Vagina (tissue), 2 donors: ENCODE measurements at places on chromosomes 7 and 10.
A peak's percentile ranks its signal among the peaks of the same experiment; 100 is the strongest.

DNA sequence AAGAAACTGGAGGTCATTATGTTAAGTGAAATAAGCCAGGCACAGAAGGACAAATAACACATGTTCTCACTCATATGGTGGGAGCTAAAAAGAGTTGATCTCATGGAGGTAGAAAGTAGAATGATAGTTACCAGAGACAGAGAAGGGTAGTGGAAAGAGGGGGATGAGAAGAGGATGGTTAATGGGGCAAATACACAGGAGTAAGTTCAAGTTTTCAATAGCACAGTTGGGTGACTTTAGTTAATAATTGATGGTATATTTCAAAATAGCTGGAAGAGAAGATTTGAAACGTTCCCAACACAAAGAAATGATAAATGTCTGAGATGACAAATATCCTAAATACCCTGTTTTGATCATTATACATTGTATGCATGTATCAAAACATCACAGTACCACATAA is 261.8 kb downstream of the THSD7A start:
- H3K4me3 ChIP-seq: no peak overlapping the region
- DNase-seq: no peak
- H3K36me3 ChIP-seq: no peaks in the 10 kb centered on the region
- no peak overlapping the region for H3K27ac ChIP-seq
- no peaks in the 10 kb centered on the region for H3K27me3 ChIP-seq
- no peaks in the 10 kb centered on the region for H3K4me1 ChIP-seq

GRCh38 chr10:78543749-78544362 is 510.2 kb downstream of the RPS24 start:
- H3K36me3 ChIP-seq: no peaks in the 10 kb centered on the region
- peak overlapping the region; percentile 68 for H3K27ac ChIP-seq
- no peaks in the 10 kb centered on the region for H3K27me3 ChIP-seq

DNA sequence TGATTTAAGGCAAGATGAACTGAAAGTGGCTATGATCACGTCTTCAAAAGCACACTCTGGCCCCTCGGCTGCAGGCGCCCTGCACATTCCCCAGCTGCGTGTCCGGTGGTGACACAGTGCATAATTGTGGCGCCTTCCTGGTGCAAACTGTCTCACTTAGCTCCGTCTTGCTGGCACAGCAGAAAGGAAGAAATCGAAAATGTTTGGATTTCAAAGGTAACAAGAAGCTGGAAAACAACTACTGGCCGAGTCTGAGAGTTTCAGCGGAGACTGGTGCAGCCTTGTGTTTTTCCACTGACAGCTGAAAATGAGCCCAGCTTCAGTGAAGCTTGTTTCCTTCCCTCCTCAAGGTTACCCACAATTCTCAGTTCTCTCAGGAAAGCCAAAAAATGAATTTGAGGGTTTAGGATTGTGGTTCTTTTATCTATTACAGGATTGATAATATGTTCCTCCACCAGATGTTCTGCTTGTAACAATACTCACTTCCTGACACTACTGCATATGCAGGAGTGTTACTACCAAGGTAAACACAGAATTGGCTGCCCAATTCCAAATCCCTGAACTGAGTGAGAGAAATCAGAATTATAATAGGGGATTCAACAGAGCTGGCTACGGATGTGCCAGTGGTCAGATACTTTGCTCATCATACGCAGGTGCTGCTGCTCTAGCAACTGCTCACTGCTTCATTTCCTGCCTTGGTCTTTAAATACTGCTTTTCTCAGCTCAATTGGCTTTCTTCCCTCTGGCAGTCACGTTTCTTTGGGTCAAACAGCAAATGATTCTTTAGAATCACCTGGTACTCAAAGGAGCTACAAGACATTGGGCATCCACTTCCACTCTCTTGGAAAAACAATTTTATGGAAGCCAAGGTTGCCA is 63.7 kb downstream of the TRUB1 start:
- no peak overlapping the region for H3K27ac ChIP-seq
- H3K4me1 ChIP-seq: no peaks in the 10 kb centered on the region
- H3K4me3 ChIP-seq: peak overlapping the region; percentile 3

- H3K27ac ChIP-seq: no peak overlapping the region
- H3K27me3 ChIP-seq: no peaks in the 10 kb centered on the region
- H3K36me3 ChIP-seq: no peaks in the 10 kb centered on the region
- no peaks in the 10 kb centered on the region for H3K4me1 ChIP-seq
Measured at GRCh38 chr7:55784151-55784550, 78.4 kb downstream of the SEPTIN14 start.

DNA sequence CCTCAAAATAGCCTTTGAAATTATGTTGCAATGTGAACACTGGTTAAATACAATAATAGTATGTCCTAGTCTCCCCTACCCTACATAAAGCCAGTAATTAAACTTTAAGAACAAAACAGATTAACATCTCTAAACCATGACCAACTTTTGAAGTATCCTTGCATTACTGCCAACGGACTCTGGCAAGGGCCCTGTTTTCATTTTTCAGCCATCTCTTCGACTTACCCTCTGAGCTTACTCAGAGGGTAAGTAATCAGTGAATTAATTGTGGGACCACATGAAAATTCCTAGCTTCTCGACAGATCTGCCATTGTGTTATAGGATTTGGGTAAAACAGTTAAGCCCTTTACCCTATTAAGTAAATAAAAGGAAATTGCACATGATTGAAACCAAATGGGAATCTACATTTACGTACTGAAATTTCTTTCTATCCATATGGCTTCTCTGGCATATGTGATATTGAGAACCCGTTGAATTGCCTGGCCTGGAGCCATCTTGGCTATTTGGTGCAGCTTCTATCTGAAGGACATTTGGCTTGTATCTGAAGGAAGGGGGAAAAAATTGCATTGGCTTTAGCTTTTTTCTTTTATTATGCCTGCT is 39.6 kb downstream of the DYNC1I1 start:
- no peak for DNase-seq
- H3K36me3 ChIP-seq: no peaks in the 10 kb centered on the region
- no peak overlapping the region for H3K4me3 ChIP-seq
- no peak overlapping the region for H3K27ac ChIP-seq
- H3K4me1 ChIP-seq: no peaks in the 10 kb centered on the region
- H3K27me3 ChIP-seq: no peaks in the 10 kb centered on the region

DNA sequence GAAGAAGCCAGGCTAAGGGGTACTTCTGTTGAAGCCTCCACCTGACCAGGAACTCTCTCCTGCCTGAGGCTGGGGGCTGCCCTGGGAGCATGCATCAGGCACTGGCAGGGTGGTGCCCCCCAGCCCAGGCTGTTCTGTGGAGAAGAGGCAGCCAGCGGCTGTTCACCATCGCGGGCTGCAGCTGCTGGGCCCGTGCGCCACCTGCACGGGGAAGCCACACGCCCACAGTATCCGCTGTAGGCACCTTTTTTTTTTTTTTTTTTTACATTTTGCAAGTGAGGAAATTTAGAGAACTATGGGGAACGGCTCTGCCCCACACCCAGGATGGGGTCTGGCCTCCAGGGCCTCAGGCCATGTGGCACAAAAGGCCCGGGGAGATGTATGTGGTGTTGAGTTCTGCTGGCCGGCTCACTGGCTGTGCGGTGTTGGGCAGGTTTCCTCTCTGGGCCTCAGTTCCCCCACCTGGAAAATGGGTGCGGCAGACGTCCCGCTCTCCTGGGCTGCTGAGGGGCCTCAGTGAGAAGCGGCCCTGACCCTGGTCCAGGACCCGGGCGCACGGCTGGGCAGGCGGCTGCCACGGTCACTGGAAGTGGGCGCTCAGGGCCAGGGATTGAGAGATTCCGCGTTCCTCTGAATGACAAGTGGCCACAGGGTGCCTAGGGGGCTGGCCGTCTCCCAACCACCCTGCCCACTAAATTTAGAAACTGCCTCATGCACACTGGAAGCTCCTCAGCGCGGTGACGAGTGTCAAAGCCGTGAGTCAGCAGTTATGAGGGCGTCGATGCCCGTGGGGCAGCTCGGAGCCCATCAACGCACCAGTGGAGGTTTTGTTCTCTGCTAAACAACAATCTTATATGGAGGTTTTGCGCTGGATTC is 8.8 kb upstream of the INTS1 start:
- DNase-seq: no peak
- H3K27me3 ChIP-seq: no peaks in the 10 kb centered on the region
- H3K27ac ChIP-seq: peak overlapping the region; percentile 81
- H3K4me3 ChIP-seq: no peak overlapping the region
- no peaks in the 10 kb centered on the region for H3K36me3 ChIP-seq

- no peaks in the 10 kb centered on the region for H3K36me3 ChIP-seq
- H3K27ac ChIP-seq: no peak overlapping the region
- no peaks in the 10 kb centered on the region for H3K4me1 ChIP-seq
Measured at GRCh38 chr7:51802718-51803117, 486.1 kb upstream of the COBL start.

GRCh38 chr7:107150375-107151073 is 18.3 kb upstream of the HBP1 start:
- H3K27me3 ChIP-seq: no peaks in the 10 kb centered on the region
- H3K4me1 ChIP-seq: peaks cover 7% of the 10 kb centered on the region
- H3K36me3 ChIP-seq: no peaks in the 10 kb centered on the region

DNA sequence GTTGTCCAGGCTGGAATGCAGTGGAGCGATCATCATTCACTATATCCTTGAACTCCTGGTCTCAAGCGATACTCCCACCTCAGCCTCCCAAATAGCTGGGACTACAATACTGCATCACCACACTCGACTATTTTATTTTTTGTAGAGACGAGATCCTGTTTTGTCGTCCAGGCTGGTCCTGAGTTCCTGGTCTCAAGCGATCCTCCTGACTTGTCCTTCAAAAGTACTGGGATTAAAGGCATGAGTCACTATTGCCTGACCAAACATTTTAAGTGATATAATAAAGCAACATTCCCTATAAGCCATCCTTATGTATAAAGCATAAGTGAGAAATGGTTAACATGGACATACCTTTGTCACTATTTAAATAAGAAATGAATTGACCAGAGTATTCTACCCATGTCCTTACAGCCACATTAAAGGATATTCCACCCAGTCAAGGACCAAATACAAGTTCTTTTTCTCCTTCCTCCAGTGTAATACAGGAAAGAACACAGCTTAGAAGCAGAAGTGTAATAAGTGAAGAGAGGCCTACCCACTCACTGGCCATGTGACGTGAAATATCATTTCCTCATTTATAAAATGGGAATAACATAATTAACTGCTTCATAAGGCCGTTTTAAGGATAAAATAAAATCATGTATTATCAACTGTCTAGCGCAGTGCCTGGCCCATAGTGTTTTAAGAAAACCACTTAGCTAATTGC is 82.0 kb downstream of the DOCK4 start:
- H3K4me1 ChIP-seq: no peaks in the 10 kb centered on the region
- H3K4me3 ChIP-seq: no peak overlapping the region
- H3K27ac ChIP-seq: no peak overlapping the region

DNA sequence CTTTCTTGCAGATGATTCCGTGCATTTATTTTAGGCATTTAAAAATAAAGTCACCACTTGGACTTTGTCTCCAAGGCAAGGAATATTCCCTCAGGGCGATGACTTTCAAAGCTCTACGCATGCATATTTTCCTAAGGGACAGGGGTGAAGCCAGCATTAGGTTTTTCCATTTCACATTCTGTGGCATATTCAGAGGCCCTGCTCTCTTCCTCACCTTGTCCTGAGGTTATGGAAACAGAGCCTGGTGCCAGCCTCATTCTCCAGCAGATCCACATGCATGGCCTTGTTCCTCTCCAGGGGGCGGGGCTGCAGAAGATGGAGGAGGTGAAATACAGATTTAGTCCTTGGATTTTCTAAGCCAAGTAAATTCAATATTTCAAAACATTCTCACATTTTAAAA is 11.6 kb upstream of the LYZL1 start:
- no peaks in the 10 kb centered on the region for H3K27me3 ChIP-seq
- no peaks in the 10 kb centered on the region for H3K4me1 ChIP-seq
- DNase-seq: no peak
- H3K27ac ChIP-seq: no peak overlapping the region
- H3K4me3 ChIP-seq: no peak overlapping the region

GRCh38 chr10:103451091-103451813 is 918 bp downstream of the CALHM2 start:
- H3K27me3 ChIP-seq: no peaks in the 10 kb centered on the region
- DNase-seq: peak; percentile 95
- H3K4me1 ChIP-seq: peaks cover 58% of the 10 kb centered on the region
- peak overlapping the region; percentile 89 for H3K27ac ChIP-seq
- peak overlapping the region; percentile 76 for H3K4me3 ChIP-seq
- peaks cover 32% of the 10 kb centered on the region for H3K36me3 ChIP-seq

- no peak overlapping the region for H3K27ac ChIP-seq
- H3K4me1 ChIP-seq: no peaks in the 10 kb centered on the region
- H3K36me3 ChIP-seq: no peaks in the 10 kb centered on the region
- H3K4me3 ChIP-seq: no peak overlapping the region
Measured at GRCh38 chr10:69074532-69074931, 13.4 kb upstream of the SRGN start.

DNA sequence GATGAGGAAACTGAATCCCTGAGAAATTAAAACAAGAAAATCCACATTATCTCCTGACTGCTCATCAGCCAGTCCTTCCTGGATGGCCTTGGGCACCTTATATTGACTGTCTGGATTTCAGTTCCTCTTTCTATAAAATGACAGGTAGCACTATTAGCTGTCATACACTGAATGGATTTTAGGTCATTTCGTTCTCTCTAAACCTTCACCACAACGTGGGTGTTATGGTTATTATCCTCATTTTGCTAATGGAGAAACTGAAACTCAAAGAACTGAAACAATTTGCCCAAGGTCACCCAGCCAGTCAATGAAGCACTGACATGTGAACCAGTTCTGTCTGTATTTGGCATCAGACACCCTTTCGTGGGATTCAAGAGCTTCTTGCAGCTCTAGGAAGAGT is 193.8 kb downstream of the CYP26A1 start:
- no peak for DNase-seq
- no peaks in the 10 kb centered on the region for H3K27me3 ChIP-seq
- no peaks in the 10 kb centered on the region for H3K4me1 ChIP-seq

- H3K27me3 ChIP-seq: no peaks in the 10 kb centered on the region
- no peak for DNase-seq
- H3K4me1 ChIP-seq: no peaks in the 10 kb centered on the region
- H3K27ac ChIP-seq: no peak overlapping the region
- no peaks in the 10 kb centered on the region for H3K36me3 ChIP-seq
Measured at GRCh38 chr7:67659091-67659490, 662.5 kb downstream of the TYW1 start.

DNA sequence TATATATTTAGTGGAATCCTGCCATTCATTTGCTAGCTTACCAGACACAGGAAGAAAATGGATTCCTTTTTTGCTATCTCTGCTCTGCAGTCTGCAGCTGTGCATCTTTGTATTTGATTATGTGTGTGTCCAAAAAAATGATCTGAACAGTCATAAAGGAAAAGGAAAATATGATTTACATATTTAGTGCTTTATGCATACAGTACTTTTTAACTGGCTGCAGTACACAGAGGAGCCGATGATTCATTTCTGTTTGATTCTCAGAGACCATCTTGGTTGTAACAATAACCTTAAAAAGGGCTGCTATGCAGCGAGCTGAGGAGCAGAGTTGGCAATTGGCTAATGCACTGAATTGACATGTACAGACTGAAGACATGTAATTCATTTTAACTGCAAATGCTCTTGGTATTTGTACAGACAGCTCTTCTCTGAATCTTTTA is 151.3 kb upstream of the FZD1 start:
- no peak overlapping the region for H3K4me3 ChIP-seq
- H3K27ac ChIP-seq: no peak overlapping the region
- H3K36me3 ChIP-seq: no peaks in the 10 kb centered on the region
- no peak for DNase-seq
- no peaks in the 10 kb centered on the region for H3K4me1 ChIP-seq
